ENCODE measurements at places on chromosomes 5 and 9.
A peak's percentile ranks its signal among the peaks of the same experiment; 100 is the strongest.

- DNase-seq: no peak
Measured at GRCh38 chr5:68277431-68277830, 61.9 kb downstream of the PIK3R1 start.

DNA sequence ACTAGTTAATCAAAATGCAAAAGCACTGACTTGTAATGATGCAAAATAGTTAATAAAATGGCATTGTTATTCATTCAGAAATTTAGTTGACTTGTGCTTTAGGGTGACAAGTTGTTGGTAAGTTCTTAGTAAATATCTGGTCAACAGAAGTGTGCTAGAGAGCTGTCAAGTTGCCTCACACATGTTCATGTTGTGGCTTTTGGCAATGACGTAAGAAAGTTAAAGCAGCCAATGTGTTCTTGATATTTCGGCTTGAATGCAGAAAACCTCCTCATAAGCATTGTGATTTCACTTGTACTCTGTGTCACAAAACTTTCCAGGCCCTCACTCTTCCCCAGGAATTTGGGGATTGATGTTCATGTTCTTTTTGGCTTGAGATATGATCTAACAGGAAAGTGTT lies 626.7 kb downstream of the PRR16 start:
- no peak for DNase-seq

GRCh38 chr5:109083937-109084336 lies 325.8 kb downstream of the PJA2 start:
- no peak for DNase-seq

DNA sequence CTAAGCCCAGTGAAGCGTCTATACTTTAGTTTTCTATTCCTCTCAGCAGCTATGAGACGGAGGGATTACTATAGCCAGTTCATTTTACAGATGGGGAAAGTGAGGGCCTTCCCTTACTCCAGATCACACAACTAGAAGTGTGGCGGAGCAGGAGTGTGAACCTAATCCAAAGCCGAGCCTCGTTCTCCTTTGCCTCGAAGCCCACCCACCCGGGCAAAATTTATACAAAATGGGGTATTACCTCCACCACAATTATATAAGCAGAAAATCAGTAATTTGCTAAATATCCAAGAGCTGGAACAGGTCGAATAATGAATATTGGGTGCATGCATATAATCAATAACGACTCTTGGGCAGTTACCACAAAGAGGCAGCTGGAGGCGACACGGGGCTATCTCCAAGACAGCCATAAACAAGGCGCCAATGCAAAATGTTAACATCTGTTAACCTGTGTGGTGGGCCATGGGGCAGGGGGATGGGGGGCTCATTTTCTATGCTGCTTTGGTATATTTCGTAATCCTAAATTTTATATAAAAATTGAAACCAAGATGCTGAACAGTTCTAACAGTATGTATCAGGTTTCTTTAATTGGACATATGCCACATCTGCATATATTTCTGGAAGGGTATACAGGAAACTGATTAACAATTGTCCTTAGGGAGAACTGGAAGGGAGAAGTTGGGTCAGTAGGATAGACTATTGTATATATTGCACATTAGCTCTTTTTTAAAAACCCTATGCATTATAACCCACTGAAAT lies 1.2 kb upstream of the RNF44 start:
- DNase-seq: no peak

DNA sequence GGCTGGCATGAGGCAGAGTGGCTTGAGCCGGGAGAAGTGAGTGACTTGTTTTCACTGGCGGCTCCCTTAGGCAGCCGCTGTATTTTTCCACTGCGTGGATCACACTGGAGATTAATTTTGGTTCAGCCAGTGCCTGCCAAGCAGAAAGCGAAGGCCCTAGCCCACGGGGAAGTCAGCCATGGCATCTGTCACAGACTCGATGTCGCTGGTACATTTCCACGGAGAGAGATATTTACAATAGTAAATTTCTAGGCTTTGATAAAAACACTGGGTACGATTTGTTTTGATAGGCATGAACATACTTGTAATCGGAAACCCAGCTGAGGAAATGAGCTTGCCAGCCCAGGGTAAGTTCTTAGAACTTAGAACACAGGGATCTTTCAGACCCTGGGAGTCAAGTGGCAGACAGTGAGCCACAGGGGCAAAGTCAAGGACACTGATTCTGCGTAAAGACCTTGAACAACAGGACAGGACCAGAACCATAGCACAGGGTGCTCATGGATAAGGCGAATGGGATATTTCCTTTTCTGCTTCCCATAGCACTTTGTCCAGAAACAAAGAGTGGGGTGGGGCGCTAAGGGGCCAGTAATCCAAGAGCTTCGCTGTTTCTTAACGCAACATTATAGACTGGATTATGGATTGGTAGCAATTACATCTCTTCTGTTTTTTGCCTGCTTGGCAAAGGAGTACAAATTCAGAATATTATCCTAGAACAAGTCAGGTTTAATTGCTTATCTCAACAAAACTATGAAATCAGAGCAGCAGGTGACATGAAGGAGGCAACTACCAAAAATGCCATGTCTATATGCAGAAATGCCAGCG lies 4.5 kb downstream of the DUSP1 start:
- DNase-seq: peak; percentile 62

- no peak for DNase-seq
Measured at GRCh38 chr5:96434201-96434645, 1.2 kb upstream of the PCSK1 start.

- no peak for DNase-seq
Measured at GRCh38 chr5:132822650-132823480, 7.6 kb downstream of the SHROOM1 start.

DNA sequence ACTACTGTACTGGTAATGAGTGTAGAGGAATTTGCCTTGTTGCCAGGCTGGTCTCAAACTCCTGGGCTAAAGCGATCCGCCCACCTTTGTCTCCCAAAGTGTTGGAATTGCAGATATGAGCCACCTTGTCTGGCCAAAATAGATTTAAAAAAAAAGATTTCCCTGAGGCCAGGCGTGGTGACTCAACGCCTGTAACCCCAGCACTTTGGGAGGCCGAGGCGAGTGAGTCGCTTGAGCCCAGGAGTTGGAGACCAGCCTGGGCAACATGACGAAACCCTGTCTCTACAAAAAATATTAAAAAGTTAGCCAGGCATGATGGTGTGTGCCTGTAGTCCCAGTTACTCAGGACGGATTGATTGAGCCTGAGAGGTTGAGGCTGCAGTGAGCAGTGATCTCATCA lies 62.5 kb downstream of the IPO11 start:
- no peak for DNase-seq

- no peak for DNase-seq
Measured at GRCh38 chr5:169431386-169431785, 130.4 kb upstream of the SLIT3 start.

GRCh38 chr5:82662340-82662739 lies 384.2 kb upstream of the RPS23 start:
- DNase-seq: no peak

GRCh38 chr5:65625743-65626142 lies 916 bp downstream of the SHLD3 start:
- DNase-seq: no peak

- DNase-seq: no peak
Measured at GRCh38 chr5:24788829-24789514, 144.2 kb upstream of the CDH10 start.

DNA sequence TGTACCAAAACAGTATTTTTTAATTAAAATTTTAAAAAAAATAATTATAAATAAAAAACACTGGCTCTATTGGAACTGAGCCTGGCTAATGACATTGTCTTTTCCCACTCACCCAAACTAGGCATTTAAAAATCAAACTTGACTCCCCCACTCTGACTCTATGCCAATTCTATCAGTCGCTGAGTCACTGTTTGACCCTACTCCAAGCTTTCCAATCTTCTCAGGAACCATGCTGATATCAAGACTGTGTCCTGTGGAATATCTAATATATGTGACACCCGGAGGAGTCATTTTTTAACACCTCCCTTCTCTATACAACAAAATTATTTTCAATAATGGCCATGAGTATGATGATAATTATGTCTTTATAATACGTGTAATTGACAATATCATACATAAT lies 171.6 kb upstream of the RASEF start:
- DNase-seq: no peak

DNA sequence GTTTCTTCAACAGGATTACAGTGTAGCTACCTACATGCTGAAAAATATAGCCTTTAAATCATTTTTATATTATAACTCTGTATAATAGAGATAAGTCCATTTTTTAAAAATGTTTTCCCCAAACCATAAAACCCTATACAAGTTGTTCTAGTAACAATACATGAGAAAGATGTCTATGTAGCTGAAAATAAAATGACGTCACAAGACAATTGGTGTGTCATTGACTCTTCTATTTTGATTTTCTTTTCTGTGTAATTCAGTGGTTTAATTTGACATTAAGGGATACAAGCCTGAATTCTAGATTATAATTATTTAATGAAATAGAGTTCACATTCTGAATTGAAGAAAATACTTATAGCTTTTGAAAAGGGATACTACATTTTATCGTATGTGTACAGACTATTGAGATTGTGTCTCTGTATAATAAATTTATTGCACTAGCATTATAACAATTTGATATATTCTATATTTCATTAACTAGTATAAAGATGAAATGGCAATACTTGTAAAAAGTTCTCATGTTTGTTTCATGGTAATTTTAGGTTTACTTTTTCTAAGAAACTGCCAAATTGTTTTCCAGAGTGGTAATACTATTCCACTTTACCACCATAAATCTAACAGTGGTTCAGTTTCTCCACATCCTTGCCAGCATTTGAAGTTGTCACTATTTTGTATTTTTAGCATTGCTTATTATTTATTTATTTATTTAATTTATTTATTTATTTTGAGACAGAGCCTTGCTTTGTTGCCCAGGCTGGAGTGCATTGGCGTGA lies 18.7 kb downstream of the ANXA1 start:
- no peak for DNase-seq

DNA sequence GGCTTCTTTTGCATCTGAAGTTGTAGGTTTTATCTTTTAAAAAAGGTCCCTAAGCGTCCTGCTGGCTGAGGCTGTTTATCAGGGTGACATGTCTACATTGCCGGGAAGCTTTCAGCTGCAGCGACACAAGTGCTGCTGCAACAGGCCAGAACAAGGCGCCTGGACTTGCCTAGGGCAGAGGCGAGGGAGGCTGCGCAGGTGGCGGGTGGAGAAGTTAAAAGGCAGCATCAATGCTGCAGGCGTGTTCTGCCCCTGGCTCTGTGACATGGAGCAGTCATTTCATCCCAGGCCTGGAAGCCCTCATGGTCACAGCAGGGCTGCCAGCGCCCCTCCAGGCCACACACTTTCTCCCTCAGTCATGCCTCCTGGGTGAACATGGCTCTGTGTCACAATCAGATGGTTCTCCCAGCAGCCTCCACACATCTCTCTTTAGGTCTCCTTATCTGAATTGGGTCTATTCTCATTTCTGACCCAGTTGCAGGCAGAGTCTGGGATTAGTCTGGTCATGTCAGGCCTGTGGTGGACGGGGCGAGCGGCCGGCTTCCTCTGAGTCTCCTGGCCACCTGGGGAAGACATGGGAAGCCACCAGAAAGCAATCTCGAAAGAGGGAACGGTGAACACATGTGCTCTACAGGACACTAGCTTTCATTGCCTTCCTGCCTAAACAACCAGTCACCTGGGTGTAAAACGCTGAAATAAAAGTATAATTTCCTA lies 41.3 kb downstream of the IRX2 start:
- DNase-seq: no peak

- DNase-seq: no peak
Measured at GRCh38 chr5:22855824-22856223, 2.7 kb upstream of the CDH12 start.

DNA sequence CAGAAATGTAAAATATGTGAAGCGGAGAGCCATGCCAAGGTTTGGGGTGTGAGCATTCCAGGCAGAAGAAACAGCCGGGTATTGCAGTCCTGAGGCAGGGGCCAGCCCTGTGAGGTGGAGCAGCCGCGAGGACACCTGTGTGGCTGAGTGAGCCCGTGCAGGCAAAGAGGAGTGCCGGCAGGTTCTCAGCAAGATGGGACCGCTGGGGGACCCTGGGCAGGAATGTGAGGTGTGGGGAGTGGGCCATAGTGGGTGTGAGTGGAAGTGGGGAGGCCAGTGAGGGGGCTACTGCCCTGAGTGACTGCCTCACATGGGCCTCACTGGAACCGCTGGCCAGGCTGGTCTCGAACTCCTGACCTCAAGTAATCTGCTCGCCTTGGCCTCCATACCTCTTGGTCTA lies 8.1 kb upstream of the PRR7 start:
- DNase-seq: no peak

GRCh38 chr9:113876151-113876992 lies at the start of gene ZNF618:
Gene ZNF618 (plus strand): TSS chr9:113876309. CDS start chr9:113876381, 72 bp downstream.
- peak; percentile 16 for DNase-seq

DNA sequence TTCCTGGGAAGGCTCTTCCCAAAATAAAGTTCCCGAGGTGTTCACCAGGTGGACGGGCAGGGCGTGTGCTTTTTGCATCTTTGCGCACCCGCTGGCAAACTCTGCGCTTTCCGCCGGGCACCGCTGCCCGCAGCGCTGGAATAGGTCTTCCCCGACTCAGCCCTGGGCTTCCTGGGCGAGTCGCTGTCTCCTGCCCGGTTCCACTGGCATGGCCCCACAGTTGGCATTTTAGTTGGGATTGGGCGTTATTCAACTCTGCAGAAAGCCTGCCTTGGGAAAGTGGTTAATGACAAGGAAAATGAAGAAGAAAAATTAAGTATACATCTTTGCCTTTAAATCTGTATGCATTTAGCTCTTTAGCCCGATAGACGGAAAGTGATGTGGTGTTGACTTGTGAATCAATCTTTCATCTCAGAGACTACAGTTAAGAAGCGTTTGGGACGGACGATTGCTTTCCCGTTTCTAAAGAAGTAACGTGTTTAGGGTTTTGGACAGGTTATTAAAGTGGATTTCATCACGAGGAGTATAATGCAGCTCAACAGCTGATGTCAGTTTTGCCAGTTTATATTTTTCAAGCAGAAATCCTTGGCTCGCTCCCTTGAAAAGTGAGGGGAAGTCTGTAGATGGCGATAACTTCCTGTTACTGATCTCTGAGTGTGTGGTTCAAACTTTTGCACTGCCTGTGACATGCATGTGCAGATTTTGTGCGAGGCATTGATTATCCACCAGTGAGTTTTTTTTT lies 946 bp downstream of the ADCY2 start:
- DNase-seq: no peak

GRCh38 chr5:36792560-36793180 lies 83.9 kb upstream of the NIPBL start:
- no peak for DNase-seq

DNA sequence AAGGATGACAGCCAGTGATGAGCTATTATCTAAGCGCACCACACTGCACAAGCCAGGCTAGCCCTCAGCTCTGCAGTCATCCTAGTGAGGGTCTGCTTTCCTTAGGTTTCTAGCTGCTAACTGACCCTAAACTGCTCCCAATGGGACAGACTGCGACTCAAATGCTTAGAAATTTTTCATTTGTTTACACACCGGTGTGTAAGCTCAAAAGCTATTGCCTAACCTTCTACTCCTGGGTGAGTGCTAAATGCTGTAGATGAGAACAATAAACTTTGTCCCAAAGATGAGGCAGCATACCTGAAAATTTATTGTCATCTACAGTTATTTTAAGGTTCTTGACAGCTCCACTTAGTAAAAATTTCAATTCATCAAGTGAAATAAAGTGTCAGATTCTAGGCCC lies 311.4 kb downstream of the TMEM167A start:
- DNase-seq: no peak

- DNase-seq: no peak
Measured at GRCh38 chr9:125961072-125961471, 213.9 kb downstream of the PBX3 start.

- no peak for DNase-seq
Measured at GRCh38 chr9:88898039-88898720, 93.1 kb upstream of the S1PR3 start.

Data from hypothalamus (tissue), 51 donors.